ENCODE measurements at places on chromosomes 7 and 10. TPM values are rescaled to one million over a fixed set of nuclear protein-coding genes. Genes with fewer than 3 reads are reported as not detected.

STAG3 gene
- total RNA-seq: 38.3 TPM

CPA5 gene
- 0.90 TPM for total RNA-seq

NPFFR1 gene
- not detected for total RNA-seq

LIPN gene
- not detected for total RNA-seq

GRM8 gene
- not detected for total RNA-seq
